ENCODE measurements at places on chromosomes 6 and 20. TPM values are rescaled to one million over a fixed set of nuclear protein-coding genes. Genes with fewer than 3 reads are reported as not detected.

Gene PCK1
- total RNA-seq: not detected

Gene EYS
- 1.4 TPM for total RNA-seq

Gene CRISP2
- 1.6 TPM for total RNA-seq

Gene ABHD16B
- not detected for total RNA-seq

Gene MTCH1
- 201 TPM for total RNA-seq

Gene SPTLC3
- total RNA-seq: 3.5 TPM

Gene ALDH8A1
- total RNA-seq: 3.7 TPM

Gene LY6G6D
- not detected for total RNA-seq

Gene FAM162B
- total RNA-seq: 2.8 TPM

Gene IP6K3
- 0.46 TPM for total RNA-seq

Gene SUMO4
- 6.7 TPM for total RNA-seq

Gene TP53TG5
- total RNA-seq: not detected

Gene HLA-DQA2
- total RNA-seq: not detected

Gene HSPA1L
- 8.1 TPM for total RNA-seq

Gene EEF1A2
- 313 TPM for total RNA-seq

Gene ANKRD66
- total RNA-seq: 3.5 TPM

Gene PNPLA1
- total RNA-seq: not detected

Gene TAF4
- total RNA-seq: 8.5 TPM

Gene RAET1E
- not detected for total RNA-seq

Gene MAP7
- 6.9 TPM for total RNA-seq

Gene CCDC170
- total RNA-seq: 5.5 TPM

Gene POPDC3
- 1.2 TPM for total RNA-seq

Gene PSORS1C2
- not detected for total RNA-seq

Gene DDRGK1
- total RNA-seq: 33.0 TPM

Gene RAET1L
- total RNA-seq: 0.23 TPM

Gene PDE10A
- 213 TPM for total RNA-seq

Gene SLC17A1
- total RNA-seq: not detected

Measured in diencephalon (tissue), 1 donor.